Lower lobe of right lung (tissue), 2 donors: ENCODE measurements at places on chromosomes 6 and 20. TPM values are rescaled to one million over a fixed set of nuclear protein-coding genes. Genes with fewer than 3 reads are reported as not detected.
A peak's percentile ranks its signal among the peaks of the same experiment; 100 is the strongest.

The DYNLT1 gene
- total RNA-seq: 101 TPM

The EYA2 gene
- total RNA-seq: 3.5 TPM

The CLVS2 gene
- total RNA-seq: 0.03 TPM

The ZKSCAN3 gene
- total RNA-seq: 8.8 TPM

The NINL gene
- total RNA-seq: 10.7 TPM

The EFCAB8 gene
- 0.30 TPM for total RNA-seq

GRCh38 chr6:8277769-8278168 is 157.6 kb downstream of the SLC35B3 start:
- DNase-seq: no peak

GRCh38 chr20:49529470-49529869 is 38.5 kb downstream of the PTGIS start:
- no peak for DNase-seq

- no peak for DNase-seq
These were observed 300.2 kb downstream of the UTRN start for GRCh38 chr6:144585217-144585814.

- DNase-seq: no peak
These were observed 128.6 kb downstream of the RNF144B start for GRCh38 chr6:18515767-18516166.

GRCh38 chr6:106214531-106214930 is 111.0 kb downstream of the ATG5 start:
- DNase-seq: no peak

DNA sequence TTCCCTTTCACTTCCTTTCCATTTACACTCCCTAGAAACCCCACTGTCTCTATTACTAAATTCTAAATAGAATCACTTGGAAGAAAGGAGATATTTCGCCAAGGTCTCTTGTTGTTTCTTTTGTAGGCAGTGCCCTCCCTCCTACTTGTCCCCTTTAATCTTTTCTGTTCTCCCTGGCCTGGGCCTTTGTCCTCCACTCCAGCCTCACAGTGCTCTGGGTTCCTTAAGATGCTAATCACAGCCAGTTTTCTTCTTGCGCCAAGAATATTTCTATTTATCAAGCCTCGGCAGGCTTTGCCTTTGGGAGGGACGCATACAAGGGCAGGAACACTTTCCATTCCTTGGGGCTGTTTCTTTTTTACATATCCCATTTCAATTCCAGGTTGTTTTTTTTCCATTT is 520.6 kb upstream of the CHD6 start:
- DNase-seq: no peak

GRCh38 chr6:26105109-26105730 is 18.0 kb downstream of the HFE start:
- no peak for DNase-seq

DNA sequence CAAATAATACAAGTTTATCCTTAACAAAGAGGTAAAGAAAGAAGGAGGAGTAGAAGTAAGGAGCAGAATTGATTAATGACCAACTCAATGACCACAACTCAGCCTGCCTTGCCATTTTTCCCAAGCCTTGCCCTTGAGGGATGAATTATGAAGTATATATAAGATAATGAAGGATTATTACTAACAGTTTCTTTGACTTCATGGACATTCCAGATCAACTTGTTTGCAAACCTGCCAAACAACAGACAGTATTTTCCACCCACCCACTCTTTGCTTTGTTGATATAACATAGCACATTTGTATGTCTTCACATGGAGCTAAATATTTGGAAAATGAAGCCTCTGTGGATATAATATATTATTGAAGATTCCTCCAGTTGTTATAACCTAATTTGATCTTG is 9.9 kb upstream of the C6orf141 start:
- DNase-seq: no peak

DNA sequence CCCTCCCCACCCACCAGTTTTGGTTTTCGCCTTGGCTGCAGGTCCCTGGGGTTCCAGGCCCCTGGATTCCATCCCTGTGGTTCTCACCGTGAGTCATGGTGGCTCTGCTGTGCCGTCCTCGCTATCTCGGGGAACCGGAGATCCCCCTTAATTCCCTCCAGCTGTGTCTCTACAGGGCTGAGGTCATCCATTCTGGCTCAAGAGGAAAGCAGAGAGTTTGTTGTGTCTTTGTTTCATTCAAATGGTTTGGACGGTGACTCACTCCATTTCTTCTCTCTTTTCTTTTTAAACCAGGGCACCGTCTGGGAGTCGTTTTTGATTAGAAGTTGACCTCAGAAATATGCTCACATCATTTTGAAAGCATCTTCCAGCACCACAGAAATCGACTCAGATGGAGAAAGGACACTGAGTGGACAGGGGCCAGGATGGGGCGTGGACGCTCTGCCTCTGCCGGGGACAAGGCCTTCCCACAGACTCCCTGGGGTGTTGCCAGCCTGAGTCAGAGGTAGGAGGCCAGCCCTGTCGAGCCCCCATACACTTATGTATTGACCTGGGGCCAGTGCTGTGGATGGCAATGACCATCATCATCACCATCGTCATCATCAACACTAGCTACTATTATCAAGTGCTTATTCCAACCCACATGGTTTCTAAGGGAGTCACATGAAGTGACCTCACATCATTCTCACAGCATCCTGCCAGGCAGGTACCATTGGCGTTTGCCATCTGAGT is 176.2 kb downstream of the NFATC2 start:
- DNase-seq: no peak

- DNase-seq: no peak
These were observed 281.8 kb downstream of the RNF144B start for GRCh38 chr6:18668994-18669393.

- peak; percentile 1 for DNase-seq
These were observed 3.9 kb upstream of the POU5F1 start for GRCh38 chr6:31174378-31174777.

DNA sequence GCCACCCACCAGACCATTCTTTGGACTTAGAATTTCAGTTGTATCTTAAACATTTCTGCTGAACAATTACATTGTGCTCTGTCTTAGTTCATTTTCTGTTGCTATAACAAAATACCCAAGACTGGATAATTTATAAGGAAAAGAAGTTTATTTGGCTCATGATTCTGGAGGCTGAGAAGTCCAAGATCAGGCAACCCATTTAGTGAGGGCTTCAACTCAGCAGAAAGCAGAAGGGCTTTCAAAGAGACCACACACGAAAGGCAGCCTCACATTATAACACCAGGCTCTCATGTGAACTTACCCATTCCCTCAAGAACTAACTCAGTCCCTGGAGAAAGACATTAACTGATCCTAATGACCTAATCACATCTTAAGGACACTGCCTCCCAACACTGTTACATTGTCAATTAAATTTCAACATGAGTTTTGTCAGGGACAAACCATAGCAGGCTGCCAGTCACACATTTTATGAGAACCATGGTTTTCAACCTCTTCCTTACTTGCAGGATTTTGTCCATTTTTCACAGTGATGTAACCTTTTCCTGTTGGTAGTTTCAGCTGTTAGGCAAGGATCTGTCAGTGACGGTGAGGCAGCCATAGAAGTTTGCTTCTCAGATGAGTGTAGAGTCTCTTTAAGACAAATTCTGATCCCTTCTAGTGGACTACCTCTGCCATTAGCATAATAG is 399.6 kb upstream of the SOX4 start:
- no peak for DNase-seq

DNA sequence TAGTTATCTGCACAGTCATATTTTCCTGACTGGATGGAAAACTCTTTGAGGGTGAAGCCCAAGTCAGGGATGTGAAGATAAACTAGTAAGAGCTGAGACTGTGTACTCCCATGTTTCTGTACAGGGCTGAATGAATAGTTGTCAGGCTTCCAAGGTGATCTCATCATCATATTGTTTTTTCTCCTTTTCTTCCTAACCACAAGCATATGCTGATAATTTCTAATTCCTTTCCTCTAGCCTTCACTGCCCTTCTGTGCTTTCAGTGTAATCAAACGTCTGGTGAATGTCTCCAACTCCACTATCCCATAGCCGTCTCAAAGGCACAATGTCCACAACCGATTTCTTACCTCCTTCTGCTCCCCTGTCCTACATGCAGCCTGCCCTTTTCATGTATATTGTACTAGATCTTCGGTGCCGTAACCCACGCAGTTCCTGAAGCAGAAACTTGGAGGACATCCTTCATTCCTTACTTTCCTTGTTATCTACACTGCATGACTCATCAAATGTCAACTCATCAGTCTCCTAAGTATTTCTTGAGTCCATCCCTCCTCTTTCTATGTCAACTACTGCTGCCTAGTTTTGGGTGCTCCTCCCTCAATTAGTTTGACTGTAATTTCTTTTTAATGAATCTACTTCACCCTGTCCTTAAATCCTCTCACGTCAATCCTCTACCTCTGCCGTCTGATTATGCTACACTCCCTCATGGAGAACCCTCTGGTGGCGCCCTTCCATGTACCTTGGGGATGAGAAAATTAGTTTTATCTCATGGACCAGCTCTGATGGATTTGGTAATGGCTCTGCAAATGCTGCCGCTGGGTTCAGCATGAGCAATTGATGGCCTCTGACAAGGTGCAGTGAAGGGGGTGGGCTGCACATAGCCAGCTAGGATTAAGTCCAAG is 21.9 kb downstream of the NCOA7 start:
- DNase-seq: no peak

- DNase-seq: no peak
These were observed 1518.1 kb downstream of the GRIK2 start for GRCh38 chr6:102911571-102911970.

- no peak for DNase-seq
These were observed 192.9 kb downstream of the SYNDIG1 start for GRCh38 chr20:24662322-24662721.

GRCh38 chr6:16765235-16765634 is 4.0 kb upstream of the ATXN1 start:
- DNase-seq: no peak

GRCh38 chr20:23131766-23132165 is 45.6 kb upstream of the CD93 start:
- DNase-seq: no peak

DNA sequence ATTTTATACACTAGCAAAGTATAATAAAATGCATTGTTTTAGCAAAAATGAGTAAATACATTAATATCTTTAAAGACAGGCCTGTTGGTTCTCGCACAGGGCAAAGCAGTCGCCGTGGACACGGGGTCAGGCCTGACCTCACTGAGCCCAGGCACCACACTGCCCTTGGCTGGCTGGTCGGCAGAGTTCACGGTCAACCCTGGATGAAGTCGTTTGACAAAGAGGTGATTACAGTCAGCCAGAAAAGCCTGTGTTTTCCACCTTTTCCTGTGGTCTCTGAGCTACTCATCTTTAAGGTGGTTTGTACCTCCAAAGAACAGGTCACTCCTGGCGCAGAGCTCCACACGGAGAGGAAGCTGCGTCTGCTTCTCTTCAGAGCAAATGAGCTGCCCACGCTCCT is 191.5 kb downstream of the DLL1 start:
- no peak for DNase-seq

- DNase-seq: no peak
These were observed 171.6 kb downstream of the ARID1B start for GRCh38 chr6:156948807-156949206.

GRCh38 chr6:129713806-129714333 is 3.9 kb upstream of the ARHGAP18 start:
- no peak for DNase-seq
